H7 (cell line): ENCODE measurements at places on chromosomes 1 and 21. TPM values are rescaled to one million over a fixed set of nuclear protein-coding genes. Genes with fewer than 3 reads are reported as not detected.

DNA sequence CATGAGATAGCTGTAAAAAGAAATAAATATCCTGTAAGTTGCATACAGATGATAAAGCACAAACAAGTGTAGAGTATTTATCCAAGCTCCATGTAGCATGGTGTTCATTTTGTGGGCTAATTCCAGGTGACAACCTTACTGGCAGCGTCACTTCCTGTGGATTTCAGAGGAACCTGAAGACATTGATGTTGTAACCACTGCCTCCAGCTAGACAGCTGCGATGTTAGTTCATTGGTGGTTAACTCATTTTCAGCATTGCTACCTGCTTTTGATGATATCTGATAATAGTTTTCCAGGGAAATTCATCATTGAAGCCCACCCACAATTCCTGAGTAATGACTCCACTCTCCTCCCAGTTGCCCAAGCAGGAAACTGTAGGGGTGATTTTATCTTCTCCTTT lies 3.0 kb downstream of the HSD3B1 start:
- DNase-seq = no peak

DNA sequence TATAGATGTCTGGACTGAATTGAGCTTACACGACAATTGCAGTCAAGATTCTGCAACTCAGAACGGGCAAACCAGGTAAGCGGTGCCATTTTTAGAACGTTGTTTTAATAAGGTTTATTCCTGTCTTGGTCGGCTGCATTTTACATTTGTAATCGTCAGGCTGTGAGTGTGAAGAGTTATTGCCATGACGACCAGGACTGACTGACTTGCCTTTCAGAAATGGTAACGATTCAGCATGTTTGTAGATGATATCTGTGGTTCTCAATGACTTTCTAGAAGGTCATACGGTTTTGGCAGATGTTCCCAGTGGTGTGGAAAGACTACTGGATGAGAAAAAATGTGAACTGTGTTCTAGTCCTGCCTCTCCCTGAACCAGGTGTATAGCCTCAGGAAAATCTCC lies 271.3 kb upstream of the B3GALT2 start:
- no peak for DNase-seq

DNA sequence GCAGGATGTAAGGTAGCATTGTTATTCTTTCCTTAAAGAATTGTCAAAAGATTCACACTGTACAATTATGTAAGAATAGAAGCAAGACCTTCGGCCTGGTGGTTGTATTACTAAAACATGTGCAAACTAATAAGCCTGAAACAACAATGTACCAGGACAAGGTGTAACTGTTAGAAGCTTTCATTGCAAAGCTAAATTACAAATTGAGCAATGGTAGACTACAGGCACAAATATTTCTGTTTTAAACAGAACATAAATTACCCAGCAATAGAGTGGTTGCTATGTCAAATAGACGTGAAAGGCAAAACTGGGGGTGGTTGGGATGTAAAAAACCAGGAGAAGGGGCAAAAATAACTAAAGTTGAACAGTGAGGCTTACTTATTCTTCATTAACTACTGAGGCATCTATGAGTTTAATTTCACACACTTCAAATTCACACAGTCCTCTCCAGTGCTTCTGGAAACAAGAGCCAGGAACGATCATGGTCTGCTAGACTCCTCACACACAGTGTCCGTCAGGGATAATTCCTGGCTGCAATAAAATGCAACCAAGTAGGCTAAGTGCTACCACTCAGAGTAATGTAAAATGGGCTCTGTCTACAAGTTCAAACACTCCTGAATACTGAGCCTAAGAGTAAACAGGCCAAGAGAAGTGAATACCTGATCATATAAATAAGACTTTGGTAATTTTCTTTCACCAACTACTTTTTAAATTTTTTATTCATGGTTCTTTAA lies 39.3 kb upstream of the C1orf198 start:
- DNase-seq = no peak

DNA sequence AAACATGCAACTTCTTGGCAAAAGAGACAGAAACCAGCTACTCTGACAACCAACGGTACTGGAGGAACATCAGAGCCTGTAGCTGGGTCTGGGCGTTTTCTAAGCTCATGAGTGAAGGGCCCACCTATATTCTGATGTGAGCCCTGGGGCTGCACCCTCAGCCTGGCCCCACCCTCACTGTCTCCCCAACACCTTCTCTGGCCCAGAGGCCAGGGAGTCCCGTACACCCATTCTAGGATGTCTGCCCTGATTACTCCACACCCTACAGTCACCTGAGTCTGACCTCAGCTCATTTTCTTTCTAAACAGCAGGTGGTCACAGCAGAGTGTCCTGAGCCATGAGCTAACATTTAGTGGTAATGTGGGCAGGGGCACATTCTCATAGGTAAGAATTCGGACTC lies 439.2 kb downstream of the MATN1 start:
- DNase-seq = no peak

Gene NADK
- 111 and 175 TPM in 2 replicates for total RNA-seq
